ENCODE measurements at places on chromosomes 2 and 18. TPM values are rescaled to one million over a fixed set of nuclear protein-coding genes. Genes with fewer than 3 reads are reported as not detected.

- no peak for DNase-seq
Observed at GRCh38 chr2:209473930-209474419, 50.1 kb downstream of the MAP2 start.

- peak; percentile 55 for DNase-seq
Observed at GRCh38 chr2:96760986-96761832, 507 bp downstream of the CNNM4 start.

GRCh38 chr2:66428986-66429612 lies 5.8 kb upstream of the MEIS1 start:
- DNase-seq = peak; percentile 56

- DNase-seq = no peak
Observed at GRCh38 chr2:159128191-159128590, 158.3 kb downstream of the WDSUB1 start.

Gene TEKT4
- not detected for total RNA-seq

Gene FIGLA
- not detected for total RNA-seq

GRCh38 chr2:2022941-2023586 lies 278.7 kb upstream of the PXDN start:
- no peak for DNase-seq

- no peak for DNase-seq
Observed at GRCh38 chr18:11587432-11587831, 22.0 kb upstream of the SLC35G4 start.

Gene CYB5A
- total RNA-seq = 103 TPM

Gene IRS1
- 27.9 TPM for total RNA-seq

DNA sequence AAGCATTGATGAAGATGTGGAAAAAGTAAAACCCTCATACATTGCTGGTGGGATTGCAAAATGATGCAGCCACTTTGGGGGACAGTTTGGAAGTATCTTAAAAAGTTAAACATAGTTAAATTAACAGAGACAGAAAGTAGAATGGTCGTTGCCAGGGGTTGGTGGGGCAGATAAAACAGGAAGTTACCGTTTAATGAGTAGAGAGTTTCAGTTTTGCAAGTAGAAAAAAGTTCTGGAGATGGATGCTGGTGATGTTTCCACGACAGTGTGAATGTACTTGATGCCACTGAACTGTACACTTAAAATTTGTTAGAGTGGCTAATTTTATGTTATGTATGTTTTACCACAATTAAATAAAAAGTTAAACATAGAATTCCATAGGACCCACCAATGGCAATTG lies 44.5 kb upstream of the EGR4 start:
- no peak for DNase-seq

DNA sequence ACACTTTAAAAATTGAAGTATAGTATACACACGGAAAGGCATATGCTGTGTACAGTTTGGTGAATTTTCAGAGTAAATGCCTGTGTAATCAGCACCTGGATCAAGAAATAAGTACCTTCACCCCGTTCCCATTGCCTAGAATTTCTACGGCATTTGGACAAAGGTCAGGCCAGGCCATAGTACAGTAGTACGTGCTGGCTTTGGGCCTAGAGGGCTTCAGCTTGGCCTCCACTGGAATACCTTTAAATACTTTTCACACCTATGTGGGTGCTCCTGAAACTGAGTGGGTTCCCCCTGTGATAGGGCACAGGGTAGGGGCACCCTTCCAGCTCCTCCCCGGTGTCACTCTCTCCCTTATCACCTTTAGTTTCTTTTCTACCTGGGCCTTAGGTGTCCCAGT lies 26.5 kb downstream of the TET3 start:
- DNase-seq = no peak

GRCh38 chr2:199257261-199258224 lies 200.2 kb downstream of the SATB2 start:
- DNase-seq = no peak

DNA sequence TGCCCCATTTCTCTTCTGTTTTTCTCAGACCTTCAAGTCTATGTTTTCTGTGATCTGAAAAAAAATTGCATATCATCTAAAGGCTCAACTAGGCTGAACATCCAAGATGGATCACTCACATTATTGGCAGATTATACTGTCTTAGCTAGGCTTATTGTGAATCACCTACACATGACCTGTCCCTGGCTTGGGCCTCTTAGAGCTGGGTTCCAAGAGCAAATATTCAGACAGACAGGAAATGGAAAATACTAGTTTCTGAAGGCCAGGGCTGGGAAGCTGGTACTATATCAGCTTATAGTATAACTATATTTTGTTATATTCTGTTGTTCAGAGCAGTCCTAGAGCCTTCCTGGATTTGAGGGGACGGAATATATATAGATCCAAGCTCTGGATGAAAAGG lies 90.3 kb downstream of the PIK3C3 start:
- no peak for DNase-seq

- peak; percentile 82 for DNase-seq
Observed at GRCh38 chr18:58221060-58221725, 177.2 kb downstream of the NEDD4L start.

Gene CCDC150
- 26.3 TPM for total RNA-seq

Gene VWA3B
- not detected for total RNA-seq

- DNase-seq = no peak
Observed at GRCh38 chr2:1874950-1875349, 130.6 kb upstream of the PXDN start.

Gene DOK6
- not detected for total RNA-seq

- no peak for DNase-seq
Observed at GRCh38 chr2:198776616-198777406, 680.9 kb downstream of the SATB2 start.

Gene TMEM198
- 9.1 TPM for total RNA-seq

GRCh38 chr18:24446953-24447538 lies 13.4 kb upstream of the HRH4 start:
- no peak for DNase-seq

GRCh38 chr18:8051453-8051852 lies 484.3 kb downstream of the PTPRM start:
- no peak for DNase-seq

GRCh38 chr2:425947-426346 lies 138.1 kb upstream of the ALKAL2 start:
- DNase-seq = no peak

DNA sequence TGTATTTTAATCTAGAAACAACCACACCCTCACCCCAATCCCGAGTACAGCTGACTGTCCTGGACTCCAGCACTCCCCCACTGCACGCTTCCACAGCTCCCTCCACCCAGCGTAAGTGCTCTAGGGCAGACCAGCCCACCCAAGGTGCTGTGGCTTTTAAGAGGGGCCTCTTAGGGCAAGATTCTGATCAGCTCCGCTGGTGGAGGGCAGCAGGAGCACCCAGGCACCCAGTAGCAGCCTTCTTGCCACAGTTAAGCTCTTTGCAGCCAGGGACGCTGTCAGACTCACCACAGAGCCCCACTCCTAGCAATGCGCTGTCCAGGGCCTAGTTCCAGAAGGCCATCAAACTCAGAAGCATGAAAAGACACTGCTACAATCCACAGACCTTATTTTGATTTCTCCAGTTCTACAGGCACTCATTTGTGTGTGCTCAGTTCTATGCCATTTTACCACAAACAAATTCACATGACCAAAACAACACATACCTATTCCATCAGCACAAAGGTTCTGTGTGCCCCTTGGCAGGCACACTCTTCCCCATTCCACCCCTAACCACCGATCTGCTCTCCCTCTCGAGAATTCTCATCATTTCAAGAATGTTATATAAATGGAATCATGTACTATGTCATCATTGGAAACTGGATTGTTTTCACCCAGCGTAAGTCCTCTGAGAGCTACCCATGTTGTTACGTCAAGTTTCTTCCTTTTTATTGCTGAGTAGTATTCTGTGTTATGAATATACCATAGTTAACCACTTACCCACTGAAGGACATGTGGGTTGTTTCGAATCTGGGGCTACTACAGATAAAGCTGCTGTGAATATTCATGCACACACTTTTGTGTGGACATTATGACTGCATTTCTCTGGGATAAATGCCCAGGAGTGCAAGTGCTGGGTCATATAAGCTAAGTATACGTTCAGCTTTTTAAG lies 40.4 kb downstream of the PTPN2 start:
- no peak for DNase-seq

GRCh38 chr18:55128437-55128836 lies 169.2 kb upstream of the CCDC68 start:
- DNase-seq = no peak

DNA sequence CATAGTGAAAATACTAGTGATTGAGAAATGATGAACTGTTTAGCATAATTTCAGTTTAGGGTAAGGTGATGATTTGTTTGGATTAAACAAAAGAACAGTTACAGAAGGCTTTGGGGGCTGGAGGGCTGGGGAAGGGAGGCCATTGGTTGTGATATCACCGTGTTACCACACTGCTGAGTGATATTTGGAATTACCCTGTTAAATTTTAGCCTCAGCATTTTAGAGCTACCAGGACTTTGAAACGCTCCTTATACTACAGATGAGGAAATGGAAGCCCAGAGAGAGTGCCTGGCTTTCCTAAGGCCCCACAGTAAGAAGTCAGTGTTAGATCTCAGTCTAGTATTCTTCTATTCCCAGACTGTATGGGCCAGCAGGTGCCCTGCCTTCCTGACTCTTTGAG lies 15.6 kb downstream of the ARHGEF33 start:
- DNase-seq = no peak

DNA sequence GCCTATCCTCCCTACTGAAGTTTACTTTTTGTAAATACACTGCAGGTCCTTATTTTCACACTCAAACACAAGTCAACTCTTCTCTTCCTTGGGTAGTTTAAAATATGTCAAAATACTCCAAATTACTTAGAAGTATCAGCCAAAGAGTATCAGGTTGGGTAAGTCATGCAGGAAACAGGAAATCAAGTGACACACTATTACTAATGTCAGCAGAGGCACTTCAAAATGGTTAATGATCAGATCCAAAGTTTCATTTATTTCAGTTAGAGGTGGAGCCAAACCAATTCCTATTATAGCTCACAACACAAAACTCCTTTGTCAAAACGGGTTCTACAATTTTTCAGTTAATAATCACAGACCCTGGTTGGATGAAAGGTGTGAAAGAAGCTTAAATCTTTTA lies 54.2 kb downstream of the DLGAP1 start:
- DNase-seq = no peak

DNA sequence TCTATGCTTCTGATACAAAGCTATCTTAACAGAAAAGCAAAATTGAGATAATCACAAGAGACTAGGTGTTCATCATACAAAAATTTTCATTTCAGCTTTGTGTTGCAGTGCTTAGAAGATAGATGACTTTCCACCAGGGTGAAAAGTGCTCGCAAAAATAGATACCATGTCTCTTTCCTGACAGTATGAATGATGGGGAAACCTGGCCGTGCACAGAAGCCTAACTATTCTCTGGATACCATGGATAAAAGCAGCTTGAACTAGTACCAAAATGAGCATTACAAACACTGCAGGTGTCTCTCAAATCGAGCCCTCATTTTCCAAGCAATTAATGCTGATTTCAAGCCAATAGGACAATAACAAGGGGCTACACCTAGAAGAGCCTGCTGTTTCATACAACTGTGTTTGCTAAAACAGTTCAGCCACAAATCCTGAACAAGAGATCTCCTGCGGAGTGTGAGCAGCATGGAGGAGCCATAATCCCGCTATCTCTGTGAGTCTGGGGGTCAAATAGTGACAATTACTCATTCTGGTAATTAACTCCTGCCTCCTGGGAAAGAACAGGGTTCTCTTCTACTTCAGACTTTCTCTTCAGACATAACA lies 507.6 kb downstream of the PID1 start:
- DNase-seq = no peak

GRCh38 chr18:52822160-52822559 lies 482.2 kb downstream of the DCC start:
- no peak for DNase-seq

Gene FAM237A
- not detected for total RNA-seq

- DNase-seq = no peak
Observed at GRCh38 chr2:128836559-128837100, 518.0 kb upstream of the HS6ST1 start.

Gene ZSWIM2
- not detected for total RNA-seq

Gene TCF23
- total RNA-seq = not detected

DNA sequence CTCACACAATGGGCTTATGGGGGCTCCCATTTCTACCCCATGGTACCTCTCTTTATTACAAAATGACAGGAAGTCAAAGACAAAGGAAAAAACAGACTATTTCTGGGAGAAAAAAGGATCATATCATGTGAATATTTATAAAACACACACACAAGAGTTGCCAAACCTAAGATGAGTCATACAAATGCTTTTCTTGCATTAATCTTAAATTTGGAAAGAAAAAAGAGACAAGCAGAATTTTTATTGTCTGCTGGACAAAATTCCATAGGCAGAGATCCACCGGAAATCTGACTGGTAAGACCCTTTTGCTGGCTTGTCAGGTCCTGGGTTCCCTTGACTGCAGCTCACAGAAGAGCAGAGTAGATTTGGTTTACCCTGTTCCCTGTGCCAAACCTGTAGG lies 1732.3 kb upstream of the PIK3C3 start:
- DNase-seq = no peak

DNA sequence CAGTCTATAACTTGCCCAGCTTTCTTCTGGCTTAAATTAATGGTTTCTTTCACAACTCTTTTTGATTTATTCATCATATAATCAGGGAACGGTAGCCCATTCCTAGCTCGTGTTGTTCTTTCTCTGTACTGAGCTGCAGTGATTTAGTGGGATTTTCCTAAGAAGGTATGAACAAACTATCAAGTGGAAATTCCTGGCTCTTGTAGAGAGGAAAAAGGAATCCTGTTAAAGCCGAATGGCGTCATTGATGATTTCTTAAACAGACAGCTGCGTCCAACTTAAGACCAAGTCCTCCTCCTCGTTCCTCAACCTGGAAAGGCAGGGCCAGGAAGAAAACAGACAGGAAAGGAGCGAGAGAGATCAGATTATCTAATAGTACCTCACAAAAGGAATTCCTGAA lies 69.2 kb upstream of the CABLES1 start:
- DNase-seq = no peak

DNA sequence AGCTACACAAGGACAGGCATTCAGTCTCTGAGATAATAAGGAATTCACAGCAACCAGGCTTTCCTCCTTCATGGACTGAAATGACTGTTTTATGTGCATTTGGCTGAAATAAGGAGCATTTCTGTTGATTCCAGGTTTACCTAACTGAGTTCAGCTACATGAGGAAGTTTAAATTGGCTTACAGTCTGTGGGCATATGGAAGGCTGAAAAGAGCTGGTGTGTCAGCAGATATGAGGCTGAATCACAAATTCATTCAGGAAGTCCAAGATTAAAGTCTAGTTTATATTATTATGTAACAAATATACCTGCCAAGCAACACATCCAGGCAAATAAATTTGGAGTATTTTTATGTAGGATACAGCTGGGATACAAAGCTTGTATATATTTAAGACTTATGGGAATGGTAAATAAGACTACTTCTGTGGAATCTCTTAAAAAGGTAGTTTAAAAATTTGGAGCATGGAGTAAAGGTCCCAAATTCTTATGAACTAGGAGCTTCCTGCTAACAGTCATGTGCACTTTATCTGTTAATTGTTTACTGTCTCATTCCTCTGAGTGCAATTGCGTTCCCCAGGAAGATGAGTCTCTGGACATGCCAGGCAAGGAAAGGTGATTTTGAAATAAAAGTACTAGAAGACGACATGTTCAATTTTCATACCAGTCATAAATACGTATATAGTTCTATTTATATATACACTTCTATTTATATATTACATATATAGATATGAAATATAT lies 53.0 kb downstream of the ZC3H8 start:
- DNase-seq = no peak
